MV-4-11 (cell line): ENCODE measurements at places on chromosomes 16 and 17.
A peak's percentile ranks its signal among the peaks of the same experiment; 100 is the strongest.

DNA sequence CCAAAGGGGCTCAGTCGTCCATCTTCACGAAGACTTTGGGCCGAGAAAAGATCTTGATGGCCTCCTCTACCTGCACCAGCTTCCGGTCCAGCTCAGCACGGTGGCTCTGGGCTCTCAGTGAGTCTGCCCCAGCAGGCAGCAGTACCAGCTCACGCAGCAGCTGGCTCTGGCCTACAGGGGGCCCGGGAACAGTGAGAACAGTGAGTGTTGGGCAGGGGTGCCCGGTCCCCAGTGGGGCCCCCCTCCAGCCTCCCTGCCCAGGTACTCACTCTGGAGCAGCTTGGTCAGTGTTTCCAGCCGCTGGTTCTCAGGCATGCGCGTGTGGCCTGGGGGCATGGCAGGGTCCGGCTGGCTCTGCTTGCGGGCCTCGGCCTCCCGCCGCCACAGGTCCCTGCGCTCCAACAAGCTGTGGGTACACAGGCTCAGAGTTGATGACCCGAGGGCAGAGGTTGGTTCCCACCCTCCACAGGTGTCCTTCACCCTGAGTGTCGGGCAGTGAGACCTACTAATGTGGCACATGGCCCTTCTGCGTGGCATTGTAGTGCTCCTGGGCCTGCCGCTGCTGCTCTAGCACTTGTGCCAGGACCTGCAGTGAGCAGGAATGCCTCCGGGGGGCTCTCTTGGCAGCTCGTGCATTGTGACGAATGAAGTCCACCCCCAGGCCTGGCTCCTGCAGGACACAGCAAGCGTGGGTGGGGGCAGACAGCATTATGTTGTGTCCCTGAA lies 2.6 kb downstream of the PARD6A start:
- DNase-seq, result peak; percentile 37

- DNase-seq, result no peak
These were observed 148.9 kb downstream of the CMIP start for GRCh38 chr16:81593481-81593880.

DNA sequence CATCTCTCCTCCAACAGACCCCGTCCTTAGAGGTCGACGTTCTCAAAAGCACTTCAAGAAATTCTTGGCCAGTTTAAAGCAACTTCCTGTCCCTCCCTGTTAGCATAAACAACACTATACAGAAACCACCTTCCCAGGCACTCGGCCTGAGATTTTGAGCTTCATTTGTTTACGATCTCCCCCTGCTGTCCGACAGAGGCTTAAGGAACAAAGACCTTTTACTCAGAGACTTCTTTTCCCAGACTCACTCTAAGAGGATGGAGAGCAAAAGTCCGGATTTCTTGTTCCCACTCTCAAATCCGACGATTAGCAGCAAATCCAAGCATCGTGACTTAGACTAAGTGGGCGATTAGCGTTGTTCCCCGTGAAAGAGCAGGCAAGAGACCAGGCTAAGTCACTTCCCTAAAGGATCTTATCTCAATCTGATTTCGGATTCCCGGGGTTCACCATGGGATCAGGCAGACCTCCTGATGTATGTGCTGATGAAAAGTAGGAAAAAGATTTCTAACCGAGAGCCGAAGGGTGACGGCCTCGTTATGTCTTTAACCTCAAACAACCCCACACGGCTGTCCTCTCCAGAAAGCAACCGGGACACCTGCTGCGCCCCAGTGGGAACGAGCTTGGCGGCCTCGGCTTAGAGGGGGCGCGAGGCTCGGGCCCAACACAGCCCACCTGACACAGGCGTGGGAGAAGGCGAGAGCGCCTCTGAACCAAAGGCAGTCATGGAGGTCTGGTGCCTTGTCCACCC lies 598 bp downstream of the INPP5K start:
- peak; percentile 67 for DNase-seq

GRCh38 chr17:8488901-8489300 lies 53.2 kb downstream of the NDEL1 start:
- DNase-seq, result peak; percentile 41

GRCh38 chr16:11692651-11693050 lies 24.4 kb downstream of the SNN start:
- no peak for DNase-seq

GRCh38 chr16:27373312-27373711 lies 28.7 kb upstream of the IL21R start:
- DNase-seq, result no peak

DNA sequence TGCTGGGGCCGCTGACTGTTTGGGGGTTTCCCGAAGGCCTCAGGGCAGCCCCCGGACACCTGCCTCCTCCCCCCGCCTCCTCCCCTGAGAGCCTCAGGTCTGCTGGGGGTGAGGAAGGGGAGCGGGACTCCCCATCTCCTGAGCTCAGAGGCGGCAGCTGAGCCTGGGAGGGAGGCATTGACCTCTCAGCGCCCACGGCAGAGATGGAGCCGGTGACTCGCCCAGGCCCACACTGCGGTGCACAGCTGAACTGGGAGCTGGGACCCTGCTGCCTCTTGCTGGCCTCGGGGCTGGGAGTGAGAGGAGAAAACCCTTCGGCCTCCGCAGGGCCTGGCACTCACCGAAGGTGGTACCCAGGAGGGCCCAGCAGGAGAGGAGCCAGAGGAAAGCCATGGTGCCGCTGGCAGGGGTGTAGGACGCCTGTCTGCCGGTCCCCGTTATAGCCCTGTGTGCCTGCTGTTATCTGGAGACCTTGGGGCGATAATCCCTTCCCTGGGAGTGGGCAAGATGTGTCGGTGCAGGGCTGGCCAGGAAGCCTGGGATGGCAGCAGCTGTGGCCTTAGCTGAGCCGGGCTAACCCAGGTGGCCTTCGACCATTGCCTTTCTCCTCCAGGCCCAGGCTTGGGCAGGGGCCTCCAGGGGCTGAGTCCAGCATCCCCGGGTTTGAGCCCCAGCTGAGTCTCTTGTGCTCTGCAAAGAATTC lies at the start of gene CTRB2:
Gene CTRB2, minus strand, starts transcription at position 413 of the 703 bp plus-strand sequence. Its CDS starts 20 bp downstream, at position 393.
- DNase-seq, result no peak

DNA sequence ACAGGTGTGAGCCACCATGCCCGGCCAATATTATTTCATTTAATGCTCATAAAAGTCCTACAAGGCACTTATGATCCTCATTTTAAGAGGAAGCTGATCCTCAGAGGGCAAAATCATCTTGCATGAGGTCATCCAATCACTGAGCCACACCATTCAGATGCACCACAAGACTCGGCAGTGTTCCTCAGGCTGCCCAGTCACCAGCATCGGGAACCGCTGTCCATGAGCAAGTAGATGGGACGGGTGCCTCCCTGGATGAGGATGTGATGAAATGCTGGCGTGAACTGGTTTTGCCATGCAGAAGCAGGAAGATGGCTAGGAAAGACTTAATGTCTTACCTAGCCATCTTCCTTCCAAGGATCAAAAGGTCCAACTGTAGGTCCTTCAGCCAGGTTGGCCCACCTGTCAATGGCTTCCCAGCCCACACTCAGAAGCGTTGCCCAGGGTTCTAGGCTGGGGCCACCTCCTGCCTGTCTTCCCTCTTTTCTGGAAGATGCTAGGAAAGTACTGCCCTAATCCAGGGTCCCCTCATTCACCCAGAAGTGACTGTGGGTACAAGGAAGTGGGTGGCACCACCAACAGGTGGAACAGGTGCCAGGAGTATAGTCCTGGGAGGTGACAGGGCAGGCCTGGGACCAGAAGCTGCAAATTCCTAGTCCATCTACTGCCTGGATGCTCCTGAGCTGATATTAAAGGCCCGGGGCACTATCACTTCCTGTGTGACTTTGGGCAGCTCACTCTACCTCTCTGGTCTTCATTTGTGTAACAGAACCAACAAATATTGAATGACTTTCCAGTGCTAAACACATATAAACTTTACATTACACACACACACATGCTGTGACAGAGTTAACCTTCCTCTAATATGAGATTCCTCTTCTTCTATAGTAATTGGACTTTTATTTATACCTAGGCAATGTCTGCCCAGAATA lies 32.2 kb upstream of the CRYBA1 start:
- DNase-seq, result peak; percentile 44

- DNase-seq, result no peak
These were observed 18.4 kb upstream of the EXOC7 start for GRCh38 chr17:76121932-76122430.

DNA sequence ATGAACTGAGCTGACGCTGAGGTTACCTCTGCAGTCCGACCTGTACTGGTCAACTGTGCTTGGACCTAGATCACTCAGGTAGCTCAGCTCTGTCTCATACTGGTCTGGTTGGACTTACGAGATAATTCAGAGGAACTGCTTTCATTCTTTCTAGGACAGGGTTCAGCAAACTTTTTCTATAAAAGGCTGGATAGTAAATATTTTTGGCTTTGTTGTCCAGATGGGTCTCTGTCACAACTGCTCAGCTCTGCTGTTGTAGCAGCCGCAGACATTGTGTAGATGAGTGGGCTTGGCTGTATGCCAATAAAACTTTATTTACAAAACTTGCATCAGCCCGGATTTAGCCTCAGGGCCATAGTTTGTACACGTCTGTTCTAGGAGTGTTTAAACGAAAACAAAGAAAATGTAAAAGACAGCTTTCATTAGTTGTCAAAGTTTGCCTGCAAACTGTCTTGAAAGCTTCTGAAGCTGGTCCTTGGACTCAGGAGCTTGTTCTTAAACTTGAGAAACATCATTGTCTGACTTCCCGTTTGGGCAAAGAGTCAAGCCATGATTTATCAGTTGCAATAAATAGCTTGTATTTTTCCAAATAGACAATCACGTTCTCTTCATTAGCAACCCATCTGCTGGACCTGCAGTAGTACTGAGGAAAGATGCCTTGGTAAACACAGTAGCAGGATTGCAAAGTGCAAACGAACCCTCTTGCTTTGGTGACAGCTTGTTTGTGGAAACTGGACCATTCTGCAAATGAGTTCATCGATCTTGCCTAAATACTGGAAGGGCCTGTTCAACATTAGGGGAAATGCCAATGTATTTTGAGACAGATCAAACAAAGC lies 253.4 kb downstream of the SNX29 start:
- no peak for DNase-seq

GRCh38 chr17:68595986-68596385 lies 5.2 kb downstream of the FAM20A start:
- DNase-seq, result no peak

DNA sequence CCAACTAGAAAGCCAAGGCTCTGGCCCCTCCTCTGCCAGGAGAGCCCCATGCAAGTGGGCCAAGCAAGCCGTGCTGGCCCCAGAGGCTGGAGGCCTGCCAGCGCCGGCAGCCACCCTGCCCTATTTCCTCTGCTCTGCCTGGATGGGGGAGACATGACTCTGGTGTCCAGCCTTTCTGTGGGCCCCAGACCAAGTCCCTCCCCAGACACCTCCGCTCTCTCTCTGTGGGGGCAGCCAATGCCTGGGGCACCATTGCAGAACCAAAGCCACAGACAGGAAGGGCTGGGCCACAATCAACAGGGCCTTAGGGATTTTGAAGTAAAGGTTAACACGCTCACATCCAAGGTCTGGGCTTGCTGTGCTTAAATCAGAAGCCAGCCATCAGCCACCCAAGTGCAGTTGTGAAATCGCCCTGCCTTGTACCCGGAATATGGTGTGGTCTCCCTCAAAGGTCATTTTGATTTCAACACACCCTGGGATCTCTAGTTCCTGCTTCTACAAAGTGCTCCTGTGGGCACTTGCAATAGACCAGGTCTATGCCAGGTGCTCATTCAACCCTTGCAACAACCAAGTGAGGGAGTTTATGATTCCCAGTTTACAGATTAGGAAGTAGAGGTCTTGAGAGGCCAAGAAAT lies 63.5 kb upstream of the TEX2 start:
- peak; percentile 99 for DNase-seq

DNA sequence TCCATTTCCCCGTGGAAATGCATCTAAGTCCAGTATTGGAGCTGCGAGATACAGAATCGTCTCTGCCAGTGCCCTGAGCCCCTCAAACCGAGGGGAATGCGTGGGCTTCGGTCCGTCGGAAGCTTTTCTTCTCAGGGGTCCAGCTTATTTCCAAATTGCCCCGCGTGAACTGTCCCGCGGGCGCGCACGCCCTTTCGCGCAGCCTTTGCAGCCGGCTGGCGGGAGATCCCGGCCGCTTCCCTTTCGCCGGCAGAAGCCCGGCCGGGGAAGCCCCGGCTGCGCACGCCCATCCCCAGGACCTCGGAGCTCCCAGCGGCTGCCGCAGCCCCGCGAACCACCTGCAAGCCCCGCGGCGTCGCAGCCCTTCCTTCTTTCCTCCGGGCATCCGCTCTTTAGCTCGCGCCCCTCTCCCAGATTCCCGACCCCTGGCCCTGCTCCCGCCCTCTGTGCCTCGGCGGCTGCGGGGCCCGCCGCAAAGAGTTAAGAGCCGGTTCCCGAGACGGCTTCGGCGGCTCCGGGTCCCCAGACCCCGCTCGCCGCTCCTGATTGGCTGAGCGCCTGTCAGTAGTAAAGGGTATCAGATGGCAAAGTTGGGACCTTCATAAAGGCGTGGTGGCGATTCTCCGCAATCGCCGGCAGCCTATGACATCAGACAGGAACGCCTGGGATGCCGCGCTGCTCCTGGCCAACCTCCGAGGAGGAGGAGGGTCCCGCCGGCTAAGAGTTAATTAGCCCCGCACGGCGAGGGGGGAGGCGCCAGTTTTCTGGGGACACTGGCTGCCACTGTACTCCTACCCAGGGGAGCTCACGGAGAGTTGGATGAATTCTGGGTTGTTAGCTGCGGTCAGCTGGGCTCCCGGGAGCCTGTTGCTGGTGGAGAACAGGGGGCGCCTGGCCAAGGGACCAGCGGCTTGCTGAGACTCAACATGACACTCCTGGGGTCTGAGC lies at the start of gene MYOCD:
Gene MYOCD, plus strand, starts transcription at position 628 of the 948 bp plus-strand sequence. Its CDS starts 299 bp downstream, at position 927.
- no peak for DNase-seq

DNA sequence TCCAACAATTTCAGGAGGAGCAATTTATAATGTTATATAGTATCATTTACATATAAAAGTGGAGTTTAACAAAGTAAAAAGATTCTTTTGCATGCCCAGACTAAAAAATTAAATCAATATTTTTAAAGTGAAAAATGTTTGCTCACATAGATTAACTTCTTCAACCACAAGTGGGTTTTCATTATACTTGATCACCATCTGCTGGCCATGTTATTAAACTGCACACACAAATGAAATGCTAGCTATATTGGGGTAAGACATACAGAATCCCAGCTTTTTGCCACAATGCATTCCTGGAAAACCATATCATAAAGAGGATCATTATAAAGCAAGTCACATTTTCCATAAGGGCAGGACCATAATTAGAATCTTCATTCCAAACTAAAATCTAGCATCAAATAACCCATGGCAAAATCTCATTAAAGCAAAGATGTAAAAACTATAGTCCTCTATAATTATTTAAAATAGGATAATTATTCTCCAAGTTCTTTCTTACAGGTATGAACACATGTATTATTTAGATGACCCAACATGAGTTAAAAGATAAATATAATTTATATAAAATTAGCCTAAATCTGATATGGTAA lies 26.3 kb downstream of the CEP112 start:
- no peak for DNase-seq

GRCh38 chr16:50888486-50889261 lies 146.8 kb downstream of the CYLD start:
- no peak for DNase-seq

DNA sequence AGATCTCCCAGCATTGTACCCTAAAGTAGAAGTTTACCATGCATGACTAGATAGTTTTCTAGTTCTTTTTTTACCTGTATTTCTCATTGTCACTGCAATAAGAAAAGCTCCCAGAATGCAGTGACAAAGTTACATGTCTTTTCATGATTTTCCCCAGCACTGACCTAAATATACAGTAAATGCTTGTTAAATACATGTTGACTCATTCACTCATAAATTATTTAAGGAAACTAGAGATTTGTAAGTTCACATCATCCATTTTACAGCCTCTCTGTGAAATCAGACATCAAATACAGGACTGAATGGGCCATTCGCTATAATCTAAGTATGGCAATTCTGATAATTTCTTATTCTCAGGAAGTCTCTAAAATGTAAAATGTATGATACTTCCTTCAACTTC lies 258.9 kb upstream of the AXIN2 start:
- DNase-seq, result no peak
